Endodermal cell (in vitro differentiated cells): ENCODE measurements at places on chromosomes 3 and 15. TPM values are rescaled to one million over a fixed set of nuclear protein-coding genes. Genes with fewer than 3 reads are reported as not detected.
A peak's percentile ranks its signal among the peaks of the same experiment; 100 is the strongest.

DNA sequence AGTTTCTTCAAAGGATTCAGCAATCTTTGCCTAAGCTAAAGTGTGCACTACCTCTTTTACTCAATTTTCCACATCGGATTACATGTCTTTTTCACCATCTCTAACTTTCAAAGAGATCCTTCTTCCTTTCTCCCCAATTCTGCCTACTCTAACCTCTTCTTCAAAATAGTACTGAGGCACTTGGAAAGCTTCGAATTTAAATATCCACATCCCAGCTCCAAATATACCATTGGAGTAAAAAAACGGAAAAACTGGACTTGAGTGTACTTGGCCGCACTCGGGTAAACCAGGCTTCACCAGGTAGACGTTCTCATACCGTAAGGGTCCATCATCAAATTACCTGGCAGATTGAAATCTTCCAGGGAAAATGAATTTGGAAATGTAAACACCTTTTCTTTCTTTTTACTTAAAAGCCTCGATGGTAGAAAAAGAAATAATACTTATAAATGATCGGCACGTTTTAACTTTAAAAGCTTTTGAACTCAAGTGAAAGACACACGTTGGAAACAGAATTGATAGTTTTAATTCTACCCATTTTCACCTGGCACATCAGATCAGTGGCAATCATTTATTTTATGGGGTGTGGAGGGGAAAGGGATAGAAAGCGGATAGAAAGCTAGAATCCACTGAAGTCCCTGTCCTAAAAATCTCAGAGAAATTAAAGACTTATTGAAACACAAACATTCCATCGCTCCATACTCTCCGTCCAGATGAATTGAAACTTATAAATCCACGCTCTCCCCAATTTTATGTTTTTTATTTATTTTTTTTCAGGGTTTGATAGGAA is 8.2 kb upstream of the MEIS2 start:
- no peak for DNase-seq

DNA sequence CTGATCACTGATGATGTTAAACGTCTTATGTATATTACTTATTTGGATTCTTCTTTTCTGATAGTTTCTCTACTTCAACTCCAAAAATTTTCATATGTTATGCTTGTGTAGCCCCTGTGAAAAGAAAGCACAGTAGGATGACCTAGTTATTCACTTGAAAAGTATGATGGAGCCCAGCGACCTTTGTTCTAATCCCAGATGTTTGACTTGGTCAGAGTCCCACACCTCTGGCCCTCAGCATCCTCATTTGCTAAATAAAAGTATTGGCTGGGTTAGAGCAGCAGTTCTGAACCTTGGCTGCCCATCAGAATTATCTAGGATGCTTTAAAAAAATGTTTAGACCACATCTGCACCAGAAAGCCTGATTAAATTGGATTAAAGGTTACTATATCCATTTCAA is 173.7 kb downstream of the ATG7 start:
- DNase-seq = no peak

- DNase-seq = no peak
Measured at GRCh38 chr15:38226608-38227266, 25.9 kb upstream of the SPRED1 start.

DNA sequence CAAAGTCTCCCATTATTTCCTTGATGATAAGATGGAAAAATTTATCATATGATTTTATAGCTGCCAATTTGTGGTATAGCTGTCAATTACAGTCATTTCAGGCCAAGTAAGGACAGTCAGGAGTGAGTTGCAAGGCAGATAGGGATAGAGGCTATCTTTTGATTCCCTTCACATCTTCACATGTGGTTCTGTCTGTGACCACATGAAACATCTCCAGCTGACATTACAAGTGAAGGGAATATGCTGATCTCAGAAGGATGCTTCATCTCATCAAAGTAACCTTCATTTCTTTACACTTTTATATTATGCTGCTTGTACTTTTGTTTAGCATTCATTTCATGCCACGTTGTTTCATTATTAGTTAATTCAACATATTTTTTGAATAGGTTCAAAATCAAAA is 136.9 kb upstream of the CFAP20DC start:
- DNase-seq = no peak

- no peak for DNase-seq
Measured at GRCh38 chr15:82146990-82147461, 101.2 kb upstream of the MEX3B start.

DNA sequence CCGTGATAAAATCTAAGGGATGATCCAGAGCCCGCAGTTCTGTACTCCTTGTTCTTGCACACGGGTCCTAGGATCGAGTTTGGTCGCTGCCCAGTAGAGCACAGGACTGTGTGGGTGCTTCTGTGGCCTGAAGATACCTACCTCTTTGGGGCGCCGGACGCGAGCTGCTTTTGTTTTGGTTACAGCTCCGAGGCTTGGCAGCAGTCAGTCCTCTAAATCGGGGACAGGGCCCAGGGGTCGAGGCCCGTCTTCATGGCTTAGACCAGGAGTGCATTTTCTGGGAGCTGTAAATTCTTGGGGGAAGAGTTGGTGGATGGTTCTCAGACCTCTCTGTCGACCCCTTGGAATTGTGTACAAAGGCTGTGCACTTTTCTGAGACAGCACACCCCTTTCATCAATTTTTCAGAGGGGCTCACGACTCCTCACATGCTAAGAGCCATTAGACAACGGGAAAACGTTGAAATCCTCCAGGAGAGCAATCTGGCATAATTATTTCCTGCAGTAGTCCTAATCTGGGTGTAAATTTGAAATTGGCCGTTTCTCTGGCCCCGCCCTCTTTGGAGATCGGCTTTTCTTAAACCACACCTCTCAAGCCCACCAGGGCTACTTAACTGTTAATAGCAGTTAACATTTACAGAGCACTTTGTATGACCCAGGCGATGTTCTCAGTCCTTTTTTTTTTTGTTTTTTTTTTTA is 928 bp downstream of the CEP97 start:
- DNase-seq = peak; percentile 63

DNA sequence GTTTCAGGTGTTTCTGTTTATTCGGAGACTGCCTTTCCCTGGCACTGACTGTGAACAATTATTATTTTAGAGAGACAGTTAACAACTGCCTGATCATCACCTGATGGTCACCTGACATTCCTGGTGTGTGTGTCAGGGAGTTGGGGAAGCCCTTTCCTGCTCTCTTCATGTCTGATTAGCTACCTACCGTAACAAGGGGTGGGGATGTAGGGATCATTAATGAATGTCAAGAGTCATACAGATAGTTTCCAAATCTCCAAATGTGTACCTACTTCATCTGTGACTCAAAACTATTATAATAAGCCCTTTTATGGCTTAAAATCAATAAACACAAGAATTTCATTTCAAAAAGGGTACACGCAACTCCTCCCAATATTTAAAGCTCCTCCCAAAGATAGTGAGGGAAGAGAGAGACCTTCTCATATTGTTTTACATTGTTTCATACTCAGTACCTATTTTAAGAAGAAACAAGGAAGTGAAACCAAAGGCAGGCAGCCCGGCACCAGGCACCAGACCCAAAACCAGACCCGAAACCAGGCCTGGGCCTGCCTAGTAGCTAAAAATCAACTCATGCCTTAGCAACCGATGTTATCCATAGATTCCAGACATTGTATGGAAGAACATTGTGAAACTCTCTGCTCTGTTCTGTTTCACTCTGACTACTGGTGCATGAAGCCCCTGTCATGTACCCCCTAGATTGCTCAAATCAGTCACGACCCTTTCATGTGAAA is 844.9 kb upstream of the ALCAM start:
- DNase-seq = no peak

GRCh38 chr3:153026026-153026425 is 136.0 kb upstream of the RAP2B start:
- DNase-seq = no peak

DNA sequence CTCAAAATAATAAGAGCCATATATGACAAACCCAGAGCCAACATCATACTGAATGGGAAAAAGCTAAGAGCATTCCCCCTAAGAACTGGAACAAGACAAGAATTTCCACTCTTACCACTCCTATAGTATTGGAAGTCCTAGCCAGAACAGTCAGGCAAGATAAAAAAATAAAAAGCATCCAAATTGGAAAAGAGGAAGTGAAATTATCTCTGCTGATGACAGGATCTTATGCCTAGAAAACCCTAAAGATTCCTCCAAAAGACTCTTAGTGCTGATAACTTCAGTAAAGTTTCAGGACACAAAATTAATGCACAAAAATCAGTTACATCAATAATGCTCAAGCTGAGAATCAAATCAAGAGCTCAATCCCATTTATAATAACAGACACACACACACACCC is 45.9 kb upstream of the SLC2A2 start:
- DNase-seq = no peak

- no peak for DNase-seq
Measured at GRCh38 chr3:146646261-146646660, 41.1 kb upstream of the PLSCR5 start.

GRCh38 chr3:122313281-122313680 is 11.8 kb upstream of the CSTA start:
- no peak for DNase-seq

GRCh38 chr15:74907163-74907870 is 666 bp upstream of the FAM219B start:
- no peak for DNase-seq

DNA sequence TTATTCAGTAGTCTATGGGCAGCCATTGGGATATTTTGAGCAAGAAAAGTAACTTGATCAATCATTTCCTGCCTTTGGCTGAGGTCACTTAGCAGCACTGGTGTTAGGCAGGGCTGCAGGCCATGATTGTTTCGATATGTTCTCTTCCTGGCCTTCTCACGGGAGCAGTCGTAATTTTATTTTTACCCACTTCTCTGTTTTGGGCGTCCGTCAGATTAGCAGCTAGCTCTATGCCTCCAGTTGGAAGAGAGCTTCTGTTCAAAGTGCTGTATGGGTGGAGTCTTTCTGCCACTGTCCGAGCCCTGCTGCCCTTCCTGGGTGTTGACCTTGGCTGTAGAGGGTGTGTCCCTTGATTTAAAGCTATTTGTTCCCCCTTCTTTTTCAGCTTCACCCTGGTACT is 123.4 kb upstream of the ROPN1 start:
- no peak for DNase-seq

- DNase-seq = no peak
Measured at GRCh38 chr15:93217343-93217742, 128.3 kb upstream of the RGMA start.

DNA sequence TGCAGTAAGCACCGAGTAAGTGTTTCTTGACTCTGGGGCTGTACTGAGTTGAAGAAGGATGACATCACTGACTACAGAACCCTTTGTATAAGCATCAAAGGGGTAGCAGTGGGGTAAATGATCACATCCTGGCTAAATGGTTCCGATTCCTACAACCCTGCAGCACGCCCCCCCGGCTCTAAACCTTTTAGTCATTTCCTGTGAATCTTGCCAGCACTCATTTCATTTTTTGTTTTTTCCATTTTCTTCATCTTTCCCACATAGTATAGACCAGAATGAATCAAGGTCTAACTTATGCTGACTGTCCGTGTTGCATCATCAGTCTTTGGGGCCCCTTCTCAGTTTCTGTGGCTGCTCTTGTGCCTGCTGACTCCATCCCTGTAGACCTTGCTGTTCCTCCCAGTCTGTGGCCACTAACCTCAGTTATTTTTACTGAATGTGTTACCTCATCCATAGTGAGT is 383.1 kb upstream of the TPRG1 start:
- no peak for DNase-seq

- peak; percentile 75 for DNase-seq
Measured at GRCh38 chr15:91289324-91289723, 189.3 kb downstream of the SV2B start.

- DNase-seq = peak; percentile 92
Measured at GRCh38 chr3:24496529-24497482, 2.2 kb upstream of the THRB start.

GRCh38 chr15:84023636-84024035 is 211.9 kb upstream of the GOLGA6L4 start:
- peak; percentile 68 for DNase-seq

DNA sequence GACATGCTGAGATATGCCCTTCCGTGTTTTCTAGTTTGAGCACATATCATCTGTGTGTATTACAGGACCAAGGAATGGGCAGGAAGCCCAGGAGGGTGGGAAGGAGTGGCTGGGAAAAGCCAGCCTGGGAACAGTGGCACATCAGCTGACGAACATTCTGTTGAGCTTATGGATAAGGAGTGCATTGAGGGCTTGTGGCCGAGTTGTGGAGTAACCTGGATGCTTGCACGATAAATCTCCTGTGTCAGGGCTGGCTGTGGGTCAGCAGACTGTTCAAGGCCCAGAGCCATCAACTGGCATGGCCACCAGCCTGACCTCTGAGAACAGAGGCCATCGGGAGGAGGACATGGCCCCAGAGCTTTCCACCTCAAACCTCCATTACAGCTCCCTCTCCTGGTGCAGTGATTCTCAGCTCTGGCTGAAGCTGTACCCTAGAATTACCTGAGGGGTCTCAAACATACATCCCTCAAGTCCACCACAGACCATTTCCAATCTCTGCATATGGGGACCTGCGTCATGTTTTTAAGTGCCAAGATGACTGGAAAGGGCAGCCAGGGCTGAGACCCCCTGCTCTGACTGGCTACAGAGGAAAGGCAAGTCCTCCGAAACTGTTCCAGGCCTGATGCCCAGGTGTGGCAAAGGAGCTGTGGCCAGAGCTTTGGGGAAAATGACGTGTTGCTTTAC is 4.8 kb upstream of the VILL start:
- peak; percentile 65 for DNase-seq

- no peak for DNase-seq
Measured at GRCh38 chr15:57873564-57874209, 167.2 kb downstream of the POLR2M start.

GRCh38 chr3:187263270-187263669 is 28.3 kb downstream of the MASP1 start:
- DNase-seq = no peak

DNA sequence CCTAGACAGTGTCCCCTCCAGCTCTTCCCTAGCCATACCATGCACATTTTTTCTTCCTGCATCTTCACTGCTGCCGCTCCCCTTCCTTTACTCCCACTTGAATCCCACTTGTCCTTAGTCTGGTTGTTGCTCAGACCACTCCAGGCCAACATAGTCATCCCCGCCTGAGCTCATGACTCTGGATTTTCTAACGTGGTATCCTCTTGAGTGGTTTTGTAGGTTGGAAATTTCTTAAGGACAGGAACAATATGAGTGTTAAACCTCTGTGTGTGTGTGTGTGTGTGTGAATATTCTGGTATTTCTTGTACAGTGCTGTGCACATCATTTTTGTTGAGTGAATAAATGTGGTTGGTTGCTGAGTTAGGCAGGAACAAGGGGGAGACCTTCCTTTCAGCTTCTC is 3.1 kb downstream of the BAHD1 start:
- no peak for DNase-seq

The SPTBN5 gene
- total RNA-seq = 0.95 to 2.0 TPM (median 1.3 TPM) in 3 replicates

The IFT80 gene
- total RNA-seq = 34.3 and 35.0 TPM in 2 replicates

The MST1R gene
- 5.8 and 11.2 TPM in 2 replicates for total RNA-seq

The ASB14 gene
- total RNA-seq = not detected in 2 replicates
